ENCODE measurements at places on chromosomes 2 and 18.

DNA sequence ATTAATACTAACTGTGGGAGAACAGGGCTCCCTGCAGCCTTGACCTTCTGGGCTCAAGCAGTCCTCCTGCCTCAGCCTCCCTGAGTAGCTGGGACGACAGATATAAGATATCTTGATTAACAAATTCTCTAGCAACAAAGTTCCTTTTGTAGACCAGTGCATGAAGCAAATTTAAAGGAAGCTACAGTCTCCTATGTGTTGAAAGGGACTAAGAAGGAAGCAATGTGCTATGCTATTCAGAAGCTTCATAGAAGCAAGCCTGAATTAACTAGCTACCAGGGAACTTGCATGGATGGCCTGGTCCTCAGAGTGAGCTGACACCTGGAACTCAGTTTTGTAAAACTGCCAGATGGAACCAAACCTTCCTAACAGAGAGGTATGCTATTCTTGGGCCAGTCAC, 33.2 kb downstream of the RAPH1 start:
- no peak for DNase-seq

GRCh38 chr18:59509481-59510442, 150.7 kb upstream of the LMAN1 start:
- DNase-seq = no peak

DNA sequence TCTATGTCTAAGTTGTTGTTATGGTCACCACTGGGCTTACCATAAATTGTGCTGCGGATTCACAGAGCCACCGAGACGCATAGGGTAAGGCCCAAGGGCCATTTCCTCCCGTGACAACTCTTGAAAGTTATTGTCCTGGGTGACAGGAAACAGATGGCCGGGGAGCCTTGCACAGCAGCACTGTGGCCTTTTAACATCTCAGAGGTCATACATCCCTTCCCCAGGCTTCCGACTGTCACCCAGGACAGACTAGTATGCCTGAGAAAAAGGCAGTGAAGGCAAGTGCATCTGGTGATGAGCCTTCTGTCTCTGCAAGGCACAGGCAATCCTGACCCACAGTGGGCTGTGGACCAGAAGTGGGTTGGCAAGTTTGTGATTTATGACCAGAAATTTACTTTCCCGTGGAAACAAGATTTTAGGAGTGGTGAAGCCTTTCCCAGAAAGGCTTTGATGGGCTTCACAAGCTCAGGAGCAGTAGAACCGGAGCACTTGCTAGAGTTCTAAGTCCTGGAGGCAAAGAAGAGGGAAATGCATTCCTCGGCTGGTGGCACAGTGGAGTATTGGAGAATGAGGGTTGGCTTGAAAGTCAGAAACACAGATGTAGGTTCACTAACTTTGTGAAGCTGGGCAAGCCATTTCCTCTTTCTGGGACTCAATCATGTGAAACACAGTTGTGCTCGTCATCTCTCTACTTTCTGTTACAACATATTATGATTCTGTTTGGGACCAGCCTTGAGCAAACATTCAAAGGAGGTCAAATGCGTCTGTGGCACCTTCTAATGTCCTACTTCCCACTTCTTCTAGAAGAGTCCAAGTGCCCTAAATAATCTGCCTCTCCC, 2.0 kb upstream of the CAPN14 start:
- DNase-seq = no peak

GRCh38 chr2:223928113-223929006, 16.8 kb downstream of the WDFY1 start:
- DNase-seq = no peak

GRCh38 chr2:178517496-178517895, 37.2 kb downstream of the PLEKHA3 start:
- no peak for DNase-seq

DNA sequence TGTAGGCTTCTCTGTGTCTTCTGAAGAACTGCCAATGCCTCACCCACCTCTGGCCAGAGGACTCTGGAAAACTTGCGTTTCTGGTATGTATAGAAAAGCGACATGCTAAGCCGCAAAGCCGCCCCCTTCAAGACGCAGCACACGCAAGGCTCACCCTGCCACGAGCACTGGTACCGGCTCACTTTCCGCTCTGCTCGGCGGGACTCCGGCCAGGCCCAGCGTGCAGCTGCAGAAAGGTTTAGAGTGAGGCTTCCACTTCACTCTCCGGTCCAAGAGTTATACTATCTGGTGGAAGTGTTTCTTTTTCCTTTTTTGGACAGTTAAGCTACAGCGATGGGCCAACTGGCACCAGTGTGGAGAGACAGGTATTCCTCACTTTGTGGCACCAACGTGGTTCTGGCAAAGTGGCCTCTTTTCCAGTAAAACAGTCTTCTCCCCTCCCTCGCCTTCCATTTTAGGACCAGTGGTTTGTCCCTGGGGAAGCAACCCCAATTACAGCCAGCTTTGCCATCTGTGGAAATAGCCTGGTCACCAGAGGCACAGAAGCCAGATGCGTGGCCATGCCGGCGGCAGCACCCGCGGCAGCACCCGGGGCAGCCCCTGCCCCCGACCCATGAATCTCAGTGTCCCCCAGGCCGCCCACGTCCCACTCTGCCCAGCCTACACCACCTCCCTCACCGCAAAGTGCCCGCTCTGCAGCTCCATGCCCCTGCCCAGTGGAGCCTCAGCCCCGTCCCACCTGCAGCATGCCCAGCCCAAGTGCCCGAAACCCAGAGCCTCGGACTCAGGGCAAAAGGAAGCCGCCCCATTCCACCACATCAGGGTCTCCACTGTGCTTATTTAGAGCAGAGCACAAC, 91.6 kb upstream of the CTDP1 start:
- no peak for DNase-seq
